ENCODE measurements at places on chromosomes 13 and 19.

GRCh38 chr13:73089213-73089612 is 30.4 kb downstream of the KLF5 start:
- DNase-seq, result no peak

DNA sequence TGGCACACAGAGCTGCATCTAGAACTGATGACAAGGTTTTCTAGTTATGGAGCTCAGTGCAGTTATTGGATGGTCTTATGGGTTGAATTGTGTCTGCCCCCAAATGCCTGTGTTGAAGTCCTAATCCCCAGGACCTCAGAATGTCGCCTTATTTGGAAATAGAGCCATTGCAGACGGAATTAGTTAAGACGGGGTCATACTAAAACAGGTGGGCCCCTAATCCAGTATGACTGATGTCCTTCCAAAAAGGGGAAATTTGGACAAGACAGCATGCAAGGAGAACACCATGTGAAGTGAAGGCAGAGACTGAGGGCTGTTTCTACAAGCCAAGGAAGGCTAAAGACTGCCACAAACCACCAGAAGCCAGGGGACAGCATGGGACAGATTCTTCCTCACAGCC is 148.7 kb downstream of the KCTD12 start:
- DNase-seq, result no peak

- no peak for DNase-seq
Measured at GRCh38 chr13:97069050-97069815, 75.0 kb upstream of the OXGR1 start.

- DNase-seq, result no peak
Measured at GRCh38 chr13:20470136-20470535, 55.5 kb downstream of the CRYL1 start.

GRCh38 chr13:113804017-113804702 is 45.1 kb downstream of the TMEM255B start:
- no peak for DNase-seq

- DNase-seq, result no peak
Measured at GRCh38 chr13:45872566-45872965, 21.0 kb upstream of the SIAH3 start.

DNA sequence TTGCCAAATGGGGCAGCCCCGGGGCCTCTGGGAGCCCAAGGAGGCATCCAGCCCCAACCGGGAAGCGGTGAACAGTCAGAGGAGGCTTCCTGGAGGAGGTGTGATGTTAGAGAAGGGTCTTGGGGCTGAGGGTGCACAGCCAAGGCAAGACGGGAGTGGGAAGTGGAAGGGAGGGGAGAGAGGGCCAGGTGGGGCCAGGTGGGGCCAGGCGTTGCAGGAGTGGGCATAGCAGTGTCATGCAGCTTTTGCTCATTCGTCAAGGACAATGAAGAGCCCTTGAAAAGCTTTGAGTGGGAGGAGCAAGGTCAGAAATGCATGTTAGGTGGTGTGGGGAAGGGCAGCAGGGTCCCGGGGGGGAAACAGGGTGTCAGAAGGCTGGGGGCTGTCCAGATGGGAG is 1.8 kb downstream of the FBN3 start:
- DNase-seq, result no peak

DNA sequence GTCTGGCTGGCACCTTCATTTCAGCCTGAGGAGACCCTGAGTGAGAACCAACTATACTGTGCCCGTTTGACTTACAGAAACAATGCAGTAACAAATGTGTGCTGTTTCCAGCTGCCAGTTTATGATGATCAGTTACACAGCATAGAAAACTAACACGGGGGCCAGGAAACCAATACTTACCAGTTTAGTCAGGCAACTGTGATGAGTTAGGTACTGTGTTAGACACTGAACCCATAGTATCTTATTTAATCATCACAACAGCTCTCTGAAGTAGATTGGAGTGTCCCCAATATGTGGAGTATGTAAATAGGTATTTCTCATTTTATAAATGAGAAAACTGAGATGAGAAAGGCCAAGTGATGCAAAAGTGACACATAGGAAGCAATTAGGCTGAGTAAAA is 620.9 kb upstream of the KLF12 start:
- no peak for DNase-seq

DNA sequence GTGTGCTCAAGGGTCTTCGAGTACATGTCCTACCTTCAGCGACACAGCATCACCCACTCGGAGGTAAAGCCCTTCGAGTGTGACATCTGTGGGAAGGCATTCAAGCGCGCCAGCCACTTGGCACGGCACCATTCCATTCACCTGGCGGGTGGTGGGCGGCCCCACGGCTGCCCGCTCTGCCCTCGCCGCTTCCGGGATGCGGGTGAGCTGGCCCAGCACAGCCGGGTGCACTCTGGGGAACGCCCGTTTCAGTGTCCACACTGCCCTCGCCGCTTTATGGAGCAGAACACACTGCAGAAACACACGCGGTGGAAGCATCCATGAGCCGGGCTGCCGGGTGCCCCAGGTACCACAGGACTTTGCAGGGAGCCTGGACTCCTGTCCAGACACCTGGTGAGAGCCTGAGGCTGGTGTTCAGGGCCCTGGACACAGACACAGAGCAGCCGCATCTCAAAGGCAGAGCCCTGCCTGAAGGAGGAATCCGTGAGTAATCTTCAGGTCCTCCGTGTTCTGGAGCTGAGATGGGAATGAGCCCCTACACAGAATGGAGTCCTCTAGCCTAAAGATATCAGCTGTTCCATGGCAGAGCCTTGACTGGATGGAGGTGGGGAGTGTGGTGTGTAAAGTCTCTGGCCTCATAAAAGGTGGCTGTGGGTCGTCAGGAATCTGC is 1.5 kb downstream of the ZNF581 start:
- DNase-seq, result no peak

- no peak for DNase-seq
Measured at GRCh38 chr13:99393791-99394735, 86.9 kb upstream of the GPR183 start.

- no peak for DNase-seq
Measured at GRCh38 chr13:60043262-60043661, 120.5 kb downstream of the DIAPH3 start.

DNA sequence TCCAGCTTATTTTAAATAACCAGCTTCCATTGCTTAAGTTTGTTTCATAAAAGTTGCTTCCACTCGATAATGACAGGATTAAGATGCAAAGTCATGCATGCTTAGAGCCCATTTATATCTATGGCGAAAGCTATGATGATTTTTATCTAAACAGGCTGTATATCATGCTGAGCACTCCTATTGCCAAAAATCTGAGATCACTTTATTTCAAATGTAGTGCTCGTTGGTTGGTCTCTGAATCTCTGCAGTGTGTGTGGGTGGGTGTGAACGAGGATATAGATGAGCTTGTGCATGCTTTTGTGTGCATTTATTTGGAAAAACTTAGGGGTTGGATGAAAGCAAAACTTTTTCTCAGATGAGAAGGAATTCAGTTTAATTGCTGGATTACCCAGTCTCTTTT is 27.0 kb upstream of the ARGLU1 start:
- no peak for DNase-seq

GRCh38 chr13:28031896-28032288 is 43.4 kb upstream of the URAD start:
- DNase-seq, result no peak
